ENCODE measurements at places on chromosomes 13 and 19. TPM values are rescaled to one million over a fixed set of nuclear protein-coding genes. Genes with fewer than 3 reads are reported as not detected.

GRCh38 chr13:43804461-43805070 is 17.8 kb upstream of the ENOX1 start:
- peak; percentile 27 for DNase-seq

DNA sequence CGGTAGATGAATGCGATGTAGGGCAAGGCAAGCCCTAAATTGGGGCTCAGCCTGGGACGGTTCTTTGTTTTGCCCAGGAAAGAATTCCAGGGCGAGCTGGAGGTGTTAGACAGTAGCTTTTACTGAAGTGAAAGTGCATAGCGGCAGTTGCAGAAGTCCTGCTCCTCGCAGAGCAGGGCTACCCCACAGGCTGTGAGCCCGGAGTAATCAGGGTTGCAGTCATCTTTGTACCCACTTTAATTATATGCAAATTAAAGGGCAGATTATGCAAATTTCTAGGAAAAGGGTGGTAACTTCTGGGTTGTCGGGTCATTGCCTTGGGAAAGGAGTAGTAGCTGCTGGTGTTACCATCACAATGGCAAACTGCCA is 30.5 kb downstream of the VAV1 start:
- DNase-seq, result peak; percentile 34

DNA sequence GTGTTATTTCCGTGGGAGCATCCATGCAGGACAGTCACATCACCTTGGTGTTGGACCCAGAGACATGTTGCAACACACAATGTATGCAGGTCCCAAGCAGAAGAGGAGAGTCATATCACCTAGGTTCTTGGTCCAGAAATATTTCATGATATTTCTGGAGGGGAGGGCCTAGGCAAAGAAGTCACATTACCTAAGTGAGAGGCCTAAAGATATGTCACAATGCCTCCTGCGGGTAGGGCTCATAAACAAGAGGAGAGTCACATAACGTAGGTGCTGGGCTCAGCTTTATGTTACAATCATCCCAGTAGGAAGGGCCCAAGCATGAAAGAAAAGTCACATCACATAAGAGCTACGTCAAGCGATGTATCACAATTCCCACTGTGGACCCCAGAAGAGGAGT is 10.8 kb upstream of the ZNF724 start:
- no peak for DNase-seq

DNA sequence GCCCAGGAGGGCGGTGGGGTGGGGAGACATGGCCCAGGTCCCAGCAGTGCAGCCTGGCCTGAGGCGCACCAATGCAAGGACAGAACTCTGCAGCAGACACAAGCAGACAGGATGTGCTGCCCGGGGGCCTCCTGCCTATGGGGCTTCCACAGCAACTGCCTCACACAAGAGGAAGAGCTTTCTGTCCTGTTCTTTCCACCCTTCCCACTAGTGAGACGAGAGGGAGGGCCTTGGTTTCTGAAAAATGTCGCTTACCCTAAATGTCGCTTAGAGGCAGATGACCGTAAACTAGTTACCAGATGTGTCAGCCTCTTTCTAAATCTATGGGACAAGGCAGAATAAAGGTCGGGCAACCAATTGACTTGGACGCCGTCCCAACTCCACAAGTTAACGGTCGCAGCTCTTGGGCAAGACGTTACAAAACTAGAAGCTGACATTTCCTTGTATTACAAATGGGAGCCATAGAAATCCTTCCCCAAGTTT is at the start of gene LAIR1:
TSS of gene LAIR1 (minus strand) at position 157 of the 483 bp plus-strand sequence. CDS start at position 30, 127 bp downstream.
- DNase-seq, result peak; percentile 56

The FBN3 gene
- not detected for polyA plus RNA-seq

DNA sequence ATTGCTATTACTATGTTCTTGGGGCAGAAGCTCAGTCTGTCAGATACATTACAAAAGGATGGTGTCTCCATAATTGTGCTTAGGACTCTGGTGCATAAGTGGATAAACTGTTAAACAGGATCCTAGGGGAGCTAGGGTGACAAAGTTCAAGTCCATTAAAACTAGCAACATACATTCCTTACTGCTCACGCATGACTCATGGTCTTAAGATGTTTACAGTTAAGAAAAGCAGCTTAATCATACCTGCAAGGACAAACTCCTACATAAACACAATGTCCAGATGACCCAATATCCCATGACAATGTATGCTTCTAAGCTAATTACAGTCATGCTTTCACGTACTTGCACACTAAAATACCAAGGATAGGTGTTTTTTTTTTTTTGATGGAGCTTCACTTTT is 3.5 kb upstream of the ZNF701 start:
- no peak for DNase-seq

The ANKLE1 gene
- 2.6 TPM for polyA plus RNA-seq

DNA sequence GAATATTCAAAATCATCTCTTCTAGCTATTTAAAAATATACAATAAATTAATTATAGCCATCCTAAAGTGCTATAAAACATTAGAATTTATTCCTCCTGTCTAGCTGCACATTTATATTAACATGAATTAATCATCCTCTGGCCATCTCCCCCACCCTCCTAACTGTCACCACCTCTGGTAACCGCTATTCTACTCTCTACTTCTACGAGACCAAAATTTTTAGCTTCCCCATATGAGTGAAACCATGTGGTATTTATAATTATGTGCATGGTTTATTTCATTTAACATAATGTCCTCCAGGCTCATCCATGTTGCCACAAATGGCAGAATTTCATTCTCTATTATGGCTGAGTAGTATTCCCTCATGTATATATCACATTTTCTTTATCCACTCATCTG is 265.2 kb downstream of the COG6 start:
- no peak for DNase-seq

GRCh38 chr19:48353677-48354076 is 10.1 kb downstream of the TMEM143 start:
- no peak for DNase-seq

DNA sequence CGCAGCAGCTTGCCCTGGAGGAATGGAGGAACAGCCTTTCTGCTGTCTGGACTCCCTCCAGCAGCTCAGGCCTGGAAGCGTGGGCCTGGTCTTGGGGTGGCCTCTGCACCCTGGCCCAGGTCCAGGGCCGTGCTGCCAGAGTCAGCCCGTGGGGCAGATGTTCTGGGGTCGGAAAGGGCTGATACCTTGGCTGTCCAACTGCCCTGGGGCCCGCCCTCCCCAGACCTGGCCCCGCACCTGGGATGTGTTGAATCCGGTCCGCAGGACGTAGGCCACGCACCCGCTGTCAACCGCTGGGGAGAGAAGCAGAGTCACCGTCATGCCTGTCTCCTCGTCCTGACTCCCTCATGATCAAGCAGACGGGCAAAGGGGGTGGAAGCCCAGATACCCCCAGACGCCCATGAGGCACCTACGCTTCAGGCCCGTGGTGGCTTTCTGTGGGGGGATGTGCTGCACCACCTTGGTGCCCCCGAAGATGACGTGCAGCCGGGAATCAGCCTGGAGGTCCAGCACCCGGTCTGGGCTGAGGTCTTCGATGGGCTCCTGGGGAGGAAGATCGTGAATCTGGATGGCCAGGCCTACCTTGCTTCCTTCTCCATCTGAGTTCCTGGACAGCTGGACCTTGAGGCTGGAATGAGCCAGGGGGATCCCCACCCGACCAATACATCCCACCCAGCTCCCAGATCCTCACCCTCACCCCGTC is 7.7 kb downstream of the ATP13A1 start:
- no peak for DNase-seq

The PALM3 gene
- not detected for polyA plus RNA-seq

- no peak for DNase-seq
Observed at GRCh38 chr13:72745260-72745659, 17.5 kb downstream of the BORA start.

DNA sequence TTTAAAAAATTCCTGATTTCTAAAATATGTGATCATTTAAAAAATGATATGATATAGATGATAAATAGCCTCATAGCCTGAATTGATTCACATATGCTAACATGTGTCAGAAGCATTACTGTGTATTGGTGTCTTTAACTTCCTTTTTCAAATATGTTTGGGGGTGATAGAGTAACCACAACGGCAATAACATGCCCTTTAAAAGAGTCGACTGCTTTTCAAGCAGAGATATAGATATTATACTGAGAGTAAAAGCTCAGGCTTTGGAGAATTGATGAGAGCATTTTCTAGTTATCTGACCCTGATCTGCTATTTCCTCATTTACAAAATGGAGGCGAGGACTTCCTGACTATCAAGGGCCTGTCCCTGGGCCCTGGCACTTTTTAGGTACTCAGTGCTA is 260.5 kb downstream of the DCT start:
- no peak for DNase-seq

DNA sequence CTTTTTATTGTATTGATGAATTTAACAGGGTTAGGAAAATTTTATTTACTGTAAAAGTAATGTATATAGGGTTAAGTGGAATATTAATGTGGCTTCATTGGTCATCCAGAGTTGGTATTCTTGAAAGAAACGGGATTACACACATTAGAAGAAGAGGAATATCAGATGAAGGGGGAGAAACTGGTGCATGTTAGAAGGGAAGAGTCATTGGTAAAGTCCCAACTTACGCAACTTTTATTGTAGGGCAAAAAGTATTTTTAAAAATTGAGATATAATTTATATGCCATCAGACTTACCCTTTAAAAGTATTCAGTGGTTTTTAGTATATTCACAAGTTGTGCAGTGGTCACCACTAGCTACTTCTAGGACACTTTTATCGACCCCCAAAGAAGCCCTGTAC is 47.3 kb downstream of the DNAJC3 start:
- no peak for DNase-seq

DNA sequence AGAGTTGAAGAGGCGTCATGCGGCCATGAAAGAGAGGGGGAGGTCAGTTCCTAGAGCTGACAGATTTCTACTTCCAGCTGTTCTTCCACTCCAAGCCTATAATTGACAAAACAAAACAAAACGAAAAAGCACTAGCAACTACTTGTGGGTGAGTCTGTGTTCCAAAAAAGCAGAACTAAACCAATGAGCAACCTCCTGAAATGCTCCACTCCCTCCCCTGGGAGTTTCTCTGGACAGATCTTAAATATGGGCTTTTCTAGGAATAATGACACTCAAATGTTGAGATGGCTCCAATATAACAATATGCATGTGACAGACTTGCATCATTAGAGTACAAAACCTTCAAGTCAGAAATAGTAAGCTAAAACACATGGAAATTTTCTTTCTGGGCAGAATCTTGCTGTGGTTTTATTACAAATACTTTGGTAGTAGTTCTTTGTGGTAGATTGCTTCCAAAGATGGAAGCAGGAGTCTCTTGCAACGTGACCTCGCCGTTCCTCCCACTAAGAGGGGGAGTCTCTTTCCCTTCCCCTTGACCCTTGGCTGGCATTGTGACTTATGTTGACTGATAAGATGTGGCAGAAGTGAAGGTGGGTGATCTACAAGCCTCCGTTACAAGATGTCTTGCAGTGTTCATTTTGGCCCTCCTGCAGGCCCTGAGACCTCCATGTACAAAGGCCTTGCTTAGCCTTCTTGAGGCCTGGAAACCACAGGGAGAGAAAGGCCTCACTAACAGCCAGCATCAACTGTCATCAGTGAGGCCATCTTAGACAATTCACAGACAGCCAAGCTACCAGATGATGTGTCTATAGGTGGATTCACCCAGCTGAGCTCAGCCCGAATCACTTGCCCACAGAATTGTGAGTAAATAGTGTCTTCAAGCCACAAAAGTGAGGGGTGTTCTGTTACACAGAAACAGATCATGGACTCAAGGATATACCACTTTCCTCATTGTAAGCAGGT is 173.1 kb upstream of the RFC3 start:
- DNase-seq, result no peak

The KDM4B gene
- polyA plus RNA-seq, result 37.5 TPM

GRCh38 chr19:42561512-42561911 is 33.2 kb downstream of the CEACAM8 start:
- DNase-seq, result no peak

GRCh38 chr19:13118424-13119193 is 545 bp downstream of the NACC1 start:
- peak; percentile 29 for DNase-seq

DNA sequence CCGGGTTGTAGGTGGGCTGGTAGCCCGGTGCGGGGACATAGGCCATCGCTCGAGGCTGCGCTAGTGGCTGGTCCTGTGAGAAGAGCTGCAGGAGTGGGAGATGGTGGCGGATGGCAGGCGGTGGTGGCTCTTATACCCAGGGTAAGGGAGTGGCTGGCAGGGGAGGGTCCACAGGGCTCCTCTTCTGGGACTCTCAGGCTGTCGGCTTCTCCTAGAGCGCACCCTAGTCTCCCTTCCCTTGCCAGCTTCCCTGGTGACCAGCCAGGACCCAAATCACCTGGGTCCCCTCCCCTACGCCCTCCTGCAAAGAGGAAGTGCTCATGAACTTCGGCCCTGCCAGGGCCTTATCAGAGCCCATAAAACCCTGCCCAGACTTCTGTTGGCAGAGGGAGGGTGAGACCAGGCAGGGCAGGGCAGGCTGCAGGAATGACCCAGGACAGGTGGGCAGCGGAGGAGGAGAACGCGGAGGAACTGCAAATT is at the start of gene LGALS4:
TSS of gene LGALS4 (minus strand) at position 105 of the 480 bp plus-strand sequence. CDS start at position 46, 59 bp downstream.
- DNase-seq, result no peak

DNA sequence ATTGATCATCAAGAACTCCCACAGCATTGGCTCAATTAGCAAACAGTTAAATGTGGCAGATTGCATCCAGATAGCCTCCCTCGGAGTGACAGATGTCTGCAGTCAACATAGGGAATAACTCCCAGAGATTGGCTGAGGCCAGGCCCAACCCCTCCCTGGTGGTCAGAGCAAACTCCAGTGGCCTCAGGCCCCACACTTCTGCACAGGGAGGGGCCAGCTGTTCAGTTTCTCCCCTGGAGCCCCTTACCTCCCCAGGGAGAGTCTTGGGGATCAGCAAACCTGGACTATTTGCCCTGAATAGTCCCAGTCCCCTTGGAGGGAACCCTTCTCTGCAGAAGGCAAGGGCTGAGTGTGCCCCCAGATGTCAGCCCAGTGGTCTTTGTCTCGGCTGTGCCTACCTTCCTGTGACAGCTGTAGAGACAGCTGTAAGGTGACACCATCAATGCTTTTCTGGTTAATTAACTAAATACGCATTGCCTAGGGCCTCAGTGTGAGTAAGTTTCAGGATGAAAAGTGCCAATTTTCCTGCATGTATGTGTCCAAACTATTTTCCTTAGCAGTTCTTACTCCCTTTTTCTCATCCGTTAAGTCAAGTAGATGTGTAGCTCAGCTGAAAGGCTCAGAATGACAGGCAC is 102.7 kb upstream of the UQCRFS1 start:
- DNase-seq, result no peak

The KLK12 gene
- polyA plus RNA-seq, result not detected

The CD177 gene
- polyA plus RNA-seq, result 0.28 TPM

- DNase-seq, result no peak
Observed at GRCh38 chr13:32114284-32114950, 82.8 kb downstream of the FRY start.

DNA sequence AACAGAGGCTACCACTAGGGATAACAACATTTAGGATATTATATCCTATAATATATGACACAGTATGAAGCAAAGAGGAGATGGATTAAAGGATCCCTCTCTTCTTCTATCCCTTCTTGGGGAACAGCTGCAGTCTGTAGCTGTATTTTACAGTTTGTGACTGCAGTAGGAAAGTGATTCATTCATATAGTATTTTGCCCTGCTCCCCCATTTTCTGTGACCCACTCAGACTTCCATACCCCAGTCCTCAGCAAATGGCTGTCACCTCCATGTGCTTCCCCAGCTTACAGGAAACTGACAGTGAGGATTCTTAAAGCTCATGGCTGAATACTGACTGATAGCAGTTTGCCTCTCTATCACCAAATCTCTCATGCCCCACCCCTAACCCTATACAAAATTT is 27.5 kb downstream of the MICU2 start:
- DNase-seq, result no peak

GRCh38 chr19:2487842-2488241 is 11.9 kb downstream of the GADD45B start:
- no peak for DNase-seq

The S1PR4 gene
- 318 TPM for polyA plus RNA-seq

GRCh38 chr13:108003626-108004025 is 211.7 kb downstream of the LIG4 start:
- DNase-seq, result no peak
